ENCODE measurements at places on chromosomes 1 and 21.
A peak's percentile ranks its signal among the peaks of the same experiment; 100 is the strongest.

- peak; percentile 41 for DNase-seq
These were observed 40.4 kb downstream of the TENT5C start for GRCh38 chr1:117646007-117646811.

DNA sequence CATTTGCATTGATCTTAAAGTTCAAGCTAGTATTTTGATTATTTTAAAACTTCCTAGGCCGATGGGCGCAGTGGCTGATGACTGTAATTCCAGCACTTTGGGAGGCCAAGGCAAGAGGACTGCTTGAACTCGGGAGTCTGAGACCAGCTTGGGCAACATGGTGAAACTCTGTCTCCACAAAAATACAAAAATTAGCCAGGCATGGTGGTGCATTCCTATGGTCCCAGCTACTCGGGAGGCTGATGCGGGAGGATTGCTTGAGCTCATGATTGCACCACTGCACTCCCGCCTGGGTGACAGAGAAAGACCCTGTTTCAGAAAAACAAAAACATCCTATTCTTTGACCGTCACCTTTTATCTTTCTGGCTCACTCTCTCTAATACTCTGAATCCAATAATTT lies 30.0 kb downstream of the MFSD2A start:
- DNase-seq = no peak

GRCh38 chr1:167086768-167087167 lies 3.4 kb downstream of the GPA33 start:
- no peak for DNase-seq

- peak; percentile 52 for DNase-seq
These were observed 49.9 kb downstream of the TMEM53 start for GRCh38 chr1:44624268-44624901.

DNA sequence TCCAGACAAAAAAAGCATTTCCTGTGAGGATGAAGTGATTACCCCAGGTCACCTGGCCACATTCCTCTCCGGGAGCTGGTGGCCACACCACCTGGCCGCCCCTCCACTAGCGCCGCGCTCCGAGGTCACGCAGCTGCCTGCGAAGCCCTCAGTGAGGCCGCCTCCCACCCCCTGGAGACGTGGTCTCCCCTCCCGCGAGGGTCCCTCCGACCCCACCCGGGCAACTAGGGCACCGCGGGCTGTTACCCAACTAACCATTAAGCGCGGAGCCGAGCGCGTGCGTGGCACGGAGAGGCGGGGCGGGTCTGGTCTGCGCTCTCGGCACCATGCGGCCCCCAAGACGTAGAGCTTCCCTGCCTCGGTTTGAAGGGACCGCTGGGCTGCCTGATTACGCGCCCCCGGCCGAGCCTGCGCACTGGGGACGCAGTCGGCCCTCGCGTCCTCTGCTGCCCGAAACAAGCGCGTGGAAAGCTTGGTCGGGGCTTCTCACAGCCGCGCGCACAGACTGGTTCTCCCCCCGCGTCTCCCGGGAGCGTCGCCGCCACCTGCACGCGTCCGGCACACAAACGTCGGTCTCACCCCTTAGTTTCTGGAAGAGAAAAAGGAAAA lies 106.5 kb downstream of the SLC16A1 start:
- DNase-seq = no peak

All from OCI-M1 (cell line).